ENCODE measurements at places on chromosomes 3 and 15.

DNA sequence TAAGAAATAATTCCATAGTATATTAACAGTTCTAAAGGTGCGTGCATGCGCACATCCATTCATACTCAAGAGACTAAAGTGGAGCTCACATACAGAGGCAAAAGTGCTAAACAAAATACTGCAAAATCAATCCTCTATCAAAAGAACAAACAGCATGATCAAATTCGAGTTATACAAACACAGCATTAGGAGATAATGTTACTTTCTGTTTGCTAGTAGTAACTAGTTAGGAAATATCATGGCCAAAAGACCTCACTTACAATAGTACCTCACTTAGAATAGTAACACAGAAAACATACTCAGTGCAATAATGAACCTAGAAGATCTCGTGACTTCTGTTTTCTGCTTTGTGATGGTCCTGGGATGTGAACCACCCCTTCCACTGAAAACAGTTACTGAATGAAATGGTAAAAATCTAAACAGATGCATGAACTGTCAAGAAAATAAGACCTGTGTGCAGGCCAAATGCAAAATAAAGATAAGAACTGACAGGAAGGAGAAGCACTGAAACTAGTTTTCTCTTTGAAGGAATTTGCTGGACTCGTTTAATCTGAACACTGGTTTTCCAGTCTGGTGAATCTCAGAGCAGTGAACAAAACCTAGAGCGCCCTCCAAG, 20.9 kb upstream of the CEMIP start:
- no peak for DNase-seq

DNA sequence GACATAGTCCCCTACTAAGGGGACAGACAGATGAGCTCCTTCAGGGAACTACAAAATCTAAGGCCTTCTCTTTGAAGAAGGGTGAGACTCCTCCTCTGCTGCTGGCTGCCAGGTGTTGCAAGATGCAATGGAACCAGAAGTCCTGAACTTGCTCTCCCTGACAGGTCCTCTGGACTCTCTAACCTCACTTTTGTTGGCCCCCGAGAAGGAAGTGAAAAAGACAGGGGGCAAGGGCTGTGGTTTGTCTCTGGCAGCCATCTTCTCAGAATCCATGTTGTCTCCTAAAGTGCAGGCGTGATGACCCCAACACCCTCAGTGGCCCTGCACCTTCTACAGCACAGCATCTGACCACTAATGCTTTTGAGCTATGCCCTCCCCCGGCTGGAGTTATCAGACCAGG, 292.5 kb downstream of the CHST2 start:
- no peak for DNase-seq

DNA sequence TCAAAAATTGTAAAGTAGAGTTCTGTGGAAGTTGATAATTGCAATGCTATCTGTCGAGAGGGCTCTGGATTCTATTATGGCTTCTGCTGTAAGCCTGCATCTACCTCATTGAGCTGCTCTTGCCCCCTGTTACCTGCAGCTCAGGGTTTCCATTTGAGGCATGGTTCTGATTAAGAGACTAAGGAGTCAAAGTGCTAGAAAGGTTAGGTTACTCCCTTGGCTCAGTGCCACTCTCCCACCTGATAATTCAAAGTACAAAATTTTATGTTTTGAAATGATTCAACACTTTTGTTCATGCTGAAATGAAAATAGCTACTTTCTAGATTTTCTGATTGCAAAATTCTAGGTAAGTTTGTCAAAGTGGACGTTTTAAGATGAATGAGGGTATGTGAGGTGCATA, 220.5 kb upstream of the SATB1 start:
- DNase-seq: no peak

- no peak for DNase-seq
Measured at GRCh38 chr3:124812291-124813265, 74.6 kb downstream of the ITGB5 start.

DNA sequence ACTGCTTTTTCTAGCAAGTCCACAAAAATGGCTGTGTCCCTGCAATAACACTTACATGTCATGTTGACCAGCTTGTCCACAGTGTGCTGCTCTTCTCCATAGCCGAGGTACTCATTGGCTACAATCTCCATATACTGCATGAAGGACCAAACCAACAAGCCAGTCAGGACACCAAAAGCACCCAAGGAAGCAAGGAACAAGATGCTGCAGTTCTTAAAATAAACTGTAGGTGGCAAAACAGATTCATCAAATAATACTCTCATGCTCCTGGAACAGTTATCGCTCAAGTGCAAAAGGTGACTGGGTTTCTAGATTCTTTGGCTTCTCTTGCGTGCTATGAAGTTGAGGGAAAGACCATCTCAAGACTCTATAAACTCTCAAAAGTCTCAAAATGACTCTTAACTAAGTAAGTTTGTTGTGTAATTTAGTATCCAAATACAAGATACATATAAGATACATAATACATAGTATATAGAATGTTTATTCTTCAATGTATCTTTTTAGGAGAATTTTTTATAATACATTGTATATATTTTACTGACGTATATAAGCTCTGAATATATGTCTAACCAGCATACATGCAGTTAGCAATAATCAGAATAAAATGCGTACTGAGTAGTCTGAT, 57.0 kb downstream of the NEK10 start:
- no peak for DNase-seq

DNA sequence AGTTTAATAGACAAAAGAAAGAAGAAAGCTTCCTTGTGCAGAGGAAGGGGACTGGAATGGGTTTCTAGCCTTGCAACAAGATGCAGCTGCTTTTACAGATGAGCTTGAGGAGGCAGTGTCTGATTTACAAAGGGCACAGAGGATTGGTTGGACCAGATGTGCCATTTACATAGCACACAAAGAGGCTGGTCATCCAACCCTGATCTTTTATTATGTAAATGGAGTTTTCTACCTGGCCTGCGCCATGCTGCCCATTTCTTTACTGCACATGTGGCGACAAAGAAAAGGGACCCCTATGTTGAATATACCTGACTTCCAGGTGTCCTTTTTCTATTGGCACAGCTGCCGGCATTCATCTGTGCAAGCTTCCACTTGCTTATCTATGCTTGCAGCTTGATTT, 409.4 kb upstream of the FRG2C start:
- no peak for DNase-seq

GRCh38 chr3:53193466-53194209, 32.6 kb downstream of the PRKCD start:
- no peak for DNase-seq

GRCh38 chr3:124163689-124164088, 171.8 kb upstream of the ROPN1 start:
- DNase-seq: no peak

DNA sequence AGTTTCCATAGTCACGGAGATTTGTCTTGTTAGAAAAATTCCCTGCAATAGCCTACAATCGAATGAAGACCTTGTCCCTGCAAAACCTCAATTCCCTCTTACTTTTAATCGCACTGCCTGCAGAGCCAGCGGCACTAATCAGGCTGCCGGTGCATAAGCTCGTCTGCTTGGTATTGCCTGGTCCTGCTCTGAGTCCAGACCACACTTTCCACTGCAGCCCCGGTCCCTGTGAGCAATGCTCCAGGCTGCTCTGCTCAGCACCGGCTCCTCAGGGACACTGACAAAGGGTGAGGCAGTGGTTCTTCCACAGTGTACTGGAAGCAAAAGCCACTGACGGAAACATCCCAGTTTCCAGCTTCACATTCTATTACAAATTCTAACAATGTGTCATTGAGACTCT, 164.3 kb downstream of the OCA2 start:
- no peak for DNase-seq

DNA sequence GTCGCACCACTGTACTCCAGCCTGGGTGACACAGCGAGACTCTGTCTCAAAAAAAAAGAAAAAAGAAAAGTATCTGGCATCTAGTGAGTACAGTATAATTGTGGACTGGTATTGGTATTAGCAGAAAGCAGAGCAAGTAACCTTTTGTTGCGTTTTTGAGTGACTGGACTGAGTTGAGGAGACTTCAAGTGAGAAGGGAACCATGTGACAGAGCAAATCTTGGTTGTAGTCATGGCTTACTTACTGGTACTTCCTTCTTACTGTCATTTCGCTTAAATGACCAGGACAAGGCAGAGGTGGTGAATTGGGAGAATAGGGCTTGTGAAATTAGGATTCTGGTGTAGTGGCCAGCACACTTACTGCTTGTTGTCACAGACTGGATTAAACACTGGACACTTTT, 20.6 kb downstream of the RTF1 start:
- DNase-seq: no peak

DNA sequence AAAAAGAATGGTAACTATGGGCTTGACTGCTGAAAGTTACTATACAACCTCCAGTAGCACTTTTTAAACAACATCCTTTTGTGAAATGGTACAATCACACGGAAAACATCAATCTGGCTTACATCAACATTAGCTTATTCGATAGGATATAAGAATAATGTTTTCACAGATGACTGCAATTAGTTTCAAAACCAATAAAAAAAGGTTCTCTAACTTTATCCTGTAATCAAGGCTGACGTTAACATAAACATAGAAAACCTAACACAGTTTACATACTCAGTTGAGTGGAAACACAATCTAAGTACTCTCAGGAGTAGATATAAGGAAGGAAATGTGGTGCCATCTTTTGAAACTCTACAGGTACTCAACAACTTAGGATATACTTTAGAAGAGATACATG, 102.2 kb downstream of the DLG1 start:
- DNase-seq: no peak

DNA sequence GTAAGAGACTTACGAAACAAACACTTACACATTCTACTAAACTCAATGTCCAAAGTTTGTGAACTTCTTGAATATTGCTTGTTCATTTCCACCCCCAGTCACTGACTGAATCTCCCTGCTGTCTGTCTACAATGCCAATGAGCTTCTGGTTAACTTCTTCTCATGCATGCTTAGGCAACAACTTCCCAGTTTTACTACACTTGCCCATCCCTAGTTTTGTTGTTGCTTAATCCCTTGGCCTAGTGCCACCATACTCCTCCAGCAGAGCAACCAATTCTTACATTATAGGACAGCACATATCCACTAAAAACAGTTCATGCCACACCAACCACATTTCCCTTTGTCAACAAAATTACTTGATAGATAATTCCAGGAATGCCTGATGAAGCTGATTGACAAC, 40.9 kb upstream of the CCR2 start:
- DNase-seq: no peak

DNA sequence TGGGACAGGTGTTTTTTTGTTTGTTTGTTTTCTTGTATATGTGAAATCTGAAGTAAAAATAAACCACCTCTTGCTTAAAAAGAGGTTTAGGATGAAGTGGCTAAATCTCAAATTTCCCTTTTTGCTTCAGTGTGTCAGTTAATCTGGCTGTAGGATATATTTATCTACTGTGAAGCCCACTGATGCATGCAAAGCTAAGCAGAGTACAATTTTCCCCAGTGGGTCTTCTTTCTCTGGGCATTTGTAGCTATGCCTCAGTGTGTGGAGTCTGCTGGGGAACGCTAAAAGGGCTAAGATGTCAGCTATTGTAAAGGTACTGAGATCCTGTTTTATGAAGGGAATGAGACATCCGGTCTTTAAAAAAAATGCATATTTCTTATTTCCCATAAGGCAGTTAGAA, 190.6 kb downstream of the TCF12 start:
- DNase-seq: no peak

GRCh38 chr3:161649900-161650484, 153.4 kb downstream of the OTOL1 start:
- DNase-seq: no peak

DNA sequence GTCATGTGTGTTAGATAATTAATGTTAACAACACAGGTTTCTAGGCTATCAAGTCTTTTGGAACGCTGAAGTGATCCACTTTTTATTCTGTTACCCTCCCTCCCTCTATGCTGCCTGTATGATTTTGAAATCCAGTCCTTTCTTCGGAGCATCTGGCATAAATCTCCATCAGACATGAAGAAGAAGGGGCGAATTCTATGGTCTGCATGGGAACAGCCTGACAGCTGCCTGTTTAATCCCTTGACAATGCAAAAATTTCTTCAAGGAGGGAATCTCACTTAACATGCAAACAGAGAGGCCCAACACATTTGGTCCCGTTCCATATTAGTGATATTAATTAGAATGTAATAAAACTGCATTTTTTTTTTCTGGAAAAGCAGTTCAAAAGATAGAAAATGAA, 145.2 kb downstream of the VGLL3 start:
- DNase-seq: no peak

DNA sequence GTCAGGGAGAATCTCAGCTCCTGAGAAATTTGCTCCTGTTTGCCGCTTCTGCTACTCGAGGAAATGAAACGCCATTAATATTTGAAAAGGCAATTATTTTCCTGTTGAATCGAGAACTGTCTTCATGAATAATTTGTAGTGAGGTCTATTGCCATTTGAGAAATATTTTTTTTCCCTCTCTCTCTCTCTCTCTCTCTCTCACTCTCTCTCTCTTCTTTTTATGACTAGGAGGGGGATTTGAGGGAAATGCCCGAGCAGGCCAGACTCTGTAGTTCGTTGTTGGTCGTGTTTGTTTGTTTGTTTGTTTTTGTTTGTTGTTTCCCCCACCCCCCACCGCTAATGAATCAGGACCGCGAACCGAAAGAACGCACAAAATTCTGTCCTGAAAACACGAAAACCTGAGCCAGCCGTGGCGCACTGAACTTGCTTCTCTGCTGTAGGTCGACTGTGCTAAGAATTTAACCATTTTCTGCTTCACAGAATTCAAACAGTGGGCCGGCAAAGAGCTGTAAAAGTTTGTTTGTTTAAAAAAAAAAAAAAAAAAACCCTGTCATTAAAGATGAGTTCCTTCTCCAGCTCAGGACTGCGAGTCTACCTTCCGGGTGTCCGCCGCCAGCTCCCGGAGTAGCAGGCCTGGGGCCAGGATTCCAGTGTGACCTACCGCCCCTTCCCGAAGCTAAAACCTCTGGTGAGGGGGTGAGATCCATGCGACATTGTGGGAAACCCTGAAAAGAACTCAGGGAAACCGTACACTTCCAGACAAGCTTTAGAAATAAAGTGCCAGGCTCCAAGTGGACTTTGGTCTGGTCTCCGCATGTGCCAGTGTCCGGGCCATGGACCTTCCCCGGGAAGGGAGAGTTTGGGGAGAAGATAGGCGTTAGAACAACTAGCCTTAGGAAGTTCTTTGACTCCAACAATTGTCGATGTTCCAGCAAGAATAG, 12.1 kb downstream of the ZIC4 start:
- DNase-seq: no peak

- DNase-seq: no peak
Measured at GRCh38 chr15:65960586-65960985, 91.3 kb downstream of the RAB11A start.

DNA sequence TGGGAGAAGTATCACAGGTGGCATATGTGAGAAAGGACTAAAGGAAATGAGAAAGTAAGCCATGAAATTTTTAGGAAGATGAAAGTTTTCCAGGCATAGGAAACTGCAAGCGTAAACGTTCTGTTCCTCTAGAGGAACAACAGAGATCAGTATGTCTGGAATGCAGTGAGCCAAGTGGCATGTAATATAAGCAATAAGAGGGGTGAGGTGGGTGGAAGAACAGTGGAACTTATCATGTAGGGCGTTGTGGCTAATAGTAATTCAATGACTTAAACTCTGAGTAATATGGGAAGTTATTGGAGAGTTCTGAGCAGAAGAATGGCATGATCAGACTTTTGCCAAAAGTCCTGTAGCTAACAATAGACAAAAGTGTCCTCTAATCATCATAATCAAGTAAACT, 902.9 kb downstream of the EPHA3 start:
- no peak for DNase-seq

GRCh38 chr3:118587037-118587741, 447.5 kb downstream of the IGSF11 start:
- no peak for DNase-seq

GRCh38 chr3:144052275-144052674, 80.7 kb downstream of the DIPK2A start:
- DNase-seq: no peak
